Stimulated activated CD4-positive, alpha-beta T cell treated with anti-CD3 and anti-CD28 coated beads, Interleukin-12 subunit alpha, Interleukin-12 subunit beta, amount 100 ng/mL, for 24 hours (primary cell): ENCODE measurements at places on chromosomes 4 and X.

DNA sequence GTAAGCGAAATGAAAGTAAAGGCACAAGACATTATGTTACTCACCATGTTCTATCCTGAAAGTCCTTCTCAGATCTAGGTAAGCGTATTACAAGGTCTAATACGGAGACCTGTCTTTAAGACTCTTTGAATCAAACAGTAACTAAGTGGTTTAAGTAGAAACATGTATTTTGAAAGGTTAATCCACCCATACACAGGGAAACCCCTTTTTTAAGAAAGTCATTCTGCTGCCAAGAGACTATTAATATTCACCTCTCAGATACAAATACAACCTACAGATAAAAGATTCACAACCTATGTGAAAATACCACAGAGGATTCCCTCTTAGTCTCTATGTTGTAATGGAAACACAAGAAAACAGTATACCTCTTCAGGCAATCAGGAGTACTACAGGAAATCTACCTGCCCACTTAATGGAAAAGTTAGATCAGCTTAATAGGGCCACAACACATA is 63.2 kb upstream of the TNIP3 start:
- no peak for DNase-seq

GRCh38 chrX:23514082-23514481 is 153.2 kb upstream of the PRDX4 start:
- DNase-seq: no peak

DNA sequence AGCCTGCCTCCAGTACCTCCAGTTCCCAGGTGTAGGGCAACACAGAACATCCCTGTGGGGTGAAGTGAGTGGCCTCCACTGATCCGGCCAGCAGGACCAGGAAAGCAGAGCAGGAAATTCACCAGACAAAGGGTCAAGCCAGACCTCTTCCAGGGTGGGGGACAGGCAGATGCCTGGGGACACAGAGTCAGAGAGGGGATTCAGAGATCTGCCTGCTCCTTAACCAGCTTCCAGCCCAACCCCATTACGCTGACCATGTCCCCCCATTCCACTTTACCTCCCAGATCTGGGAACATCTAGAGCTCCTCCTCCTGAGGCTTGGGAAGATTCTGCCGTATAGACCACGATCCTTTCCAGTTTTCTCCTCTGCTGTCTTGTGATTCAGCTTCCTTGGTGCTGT is 72.9 kb upstream of the MTM1 start:
- no peak for DNase-seq

DNA sequence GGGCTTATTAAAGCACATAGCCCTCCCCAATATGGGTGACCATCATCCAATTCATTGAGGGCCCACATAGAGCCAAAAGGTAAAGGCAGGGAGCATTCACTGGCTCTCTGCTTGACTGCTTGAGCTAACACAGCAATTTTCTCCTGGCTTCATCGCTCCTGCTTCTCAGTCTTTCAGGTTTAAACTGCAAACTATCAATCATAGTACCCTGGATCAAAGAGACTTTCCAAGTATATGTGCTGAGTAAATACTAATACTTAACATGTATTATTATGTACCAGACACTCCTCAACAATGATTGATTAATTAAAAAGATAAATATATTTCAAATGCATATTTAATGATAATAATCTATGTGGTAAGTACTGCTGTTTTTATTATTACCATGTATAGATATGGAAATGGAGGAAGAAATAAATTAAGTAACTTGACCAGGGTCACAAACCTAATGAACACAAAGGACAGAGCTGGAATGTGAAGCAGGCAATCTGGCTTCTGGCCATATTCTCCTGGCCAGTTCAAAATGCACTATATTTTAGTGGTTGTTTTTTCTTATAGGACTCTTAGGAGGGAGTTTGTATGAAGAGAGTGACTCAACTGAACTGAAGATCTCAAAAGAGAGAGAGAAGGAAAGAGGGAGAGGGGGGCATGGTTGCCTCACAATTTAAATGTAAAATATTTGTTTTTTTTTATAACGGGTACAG is 1197.3 kb downstream of the TECRL start:
- DNase-seq: no peak

- no peak for DNase-seq
These were observed 50.0 kb downstream of the COX18 start for GRCh38 chr4:73019462-73020047.

DNA sequence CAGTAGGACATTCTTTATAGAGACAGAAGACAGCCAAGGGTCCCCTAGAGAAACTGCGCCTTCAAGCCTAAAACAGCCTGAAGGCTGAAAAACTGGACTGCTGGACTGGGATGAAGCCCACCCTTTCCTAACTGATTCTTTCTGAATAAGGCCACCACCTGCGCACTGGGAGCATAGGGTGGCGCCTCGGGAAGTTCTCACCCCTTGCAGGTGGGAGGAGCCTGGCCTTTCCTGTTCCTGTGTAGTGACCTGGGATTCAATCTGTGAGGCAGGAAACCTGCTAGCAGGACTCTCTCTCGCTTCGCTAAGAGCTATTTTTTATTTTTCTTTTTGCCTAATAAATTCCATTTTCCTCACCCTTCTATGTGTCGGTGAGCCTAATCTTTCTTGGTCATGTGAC is 61.8 kb upstream of the KLHL13 start:
- DNase-seq: no peak
